ENCODE measurements at places on chromosomes 5 and 9.

GRCh38 chr9:127209948-127210640 lies 54.5 kb upstream of the GARNL3 start:
- no peak for DNase-seq

- DNase-seq: no peak
These were observed 72.8 kb upstream of the IFNK start for GRCh38 chr9:27451207-27451797.

GRCh38 chr5:9545992-9546851 lies at the start of gene SEMA5A:
TSS of gene SEMA5A (minus strand) at chr5:9546075. CDS start at chr5:9379946, 166,129 bp downstream.
- DNase-seq: peak; percentile 65

- DNase-seq: peak; percentile 80
These were observed 16.1 kb downstream of the LIFR start for GRCh38 chr5:38540314-38540713.

- no peak for DNase-seq
These were observed 122.2 kb downstream of the AUH start for GRCh38 chr9:91239367-91240111.

Data from globus pallidus (tissue), 1 donor.